ENCODE measurements at places on chromosomes 12 and 14.

DNA sequence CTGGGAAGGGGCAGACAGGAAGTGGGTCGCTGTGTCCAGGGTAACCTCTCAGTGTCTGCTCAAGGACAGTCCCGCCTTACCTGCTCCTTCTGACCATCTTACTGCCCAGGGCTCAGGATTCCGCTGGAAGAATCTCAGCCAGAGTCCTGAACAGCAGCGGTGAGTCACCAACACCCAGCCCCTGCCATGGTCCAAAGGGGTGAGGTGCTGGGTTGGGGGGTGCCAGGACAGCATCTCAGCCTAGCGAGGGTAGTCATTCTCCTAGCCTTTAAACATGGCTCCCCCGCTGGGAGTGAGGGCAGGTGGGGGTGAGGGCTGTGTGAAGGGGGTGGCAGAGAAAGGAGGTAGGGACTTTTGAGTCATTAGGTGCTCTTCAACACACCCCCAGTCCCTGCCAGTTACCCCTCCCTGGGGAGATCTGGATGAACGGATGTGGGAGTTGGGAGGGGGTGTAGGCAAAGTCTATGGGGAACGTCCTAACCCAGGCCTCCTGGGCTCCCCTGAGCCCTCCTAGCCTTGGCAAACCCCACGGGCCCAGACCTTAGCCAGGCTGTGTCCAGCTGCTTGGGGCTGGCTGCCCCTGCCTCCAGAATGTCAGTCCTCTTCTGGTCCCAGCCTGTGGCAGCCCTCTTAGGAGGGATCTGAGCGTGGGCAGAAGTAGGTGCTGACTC is 2.5 kb downstream of the TAMALIN start:
- H3K36me3 ChIP-seq: no peaks in the 10 kb centered on the region
- peaks cover 10% of the 10 kb centered on the region for H3K4me1 ChIP-seq
- H3K4me3 ChIP-seq: no peak overlapping the region

DNA sequence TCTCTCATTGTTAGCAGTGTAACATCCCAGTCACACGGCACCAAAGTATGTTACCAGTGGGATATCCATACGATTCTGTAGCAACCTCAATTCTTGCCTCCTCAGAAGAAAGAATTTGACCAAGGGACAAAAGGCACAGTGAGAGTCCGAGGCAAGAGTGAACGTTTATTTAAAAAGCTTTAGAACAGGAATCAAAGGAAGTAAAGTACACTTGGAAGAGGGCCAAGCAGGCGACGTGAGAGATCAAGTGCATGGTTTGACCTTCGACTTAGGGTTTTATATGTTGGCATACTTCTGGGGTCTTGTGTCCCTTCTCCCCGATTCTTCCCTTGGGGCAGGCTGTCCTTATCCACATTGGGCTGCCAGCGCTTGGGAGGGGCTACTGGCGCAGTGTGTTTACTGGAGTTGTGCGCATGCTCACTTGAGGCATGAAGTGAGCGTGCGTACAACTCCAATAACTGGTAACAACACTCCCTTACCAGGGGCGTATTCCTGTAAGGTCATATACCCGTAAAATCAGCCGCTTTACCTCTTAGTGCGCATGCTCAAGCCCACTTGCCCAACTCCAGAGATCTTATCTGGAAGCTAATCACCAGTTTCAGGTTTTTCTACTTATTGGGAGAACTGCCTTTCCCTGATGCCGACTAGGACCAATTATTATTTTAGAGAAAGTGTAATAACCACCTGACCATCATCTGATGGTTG is 71.7 kb downstream of the FAR2 start:
- H3K4me1 ChIP-seq: peaks cover 1% of the 10 kb centered on the region
- H3K27me3 ChIP-seq: peaks cover 10% of the 10 kb centered on the region
- no peak overlapping the region for H3K4me3 ChIP-seq
- H3K36me3 ChIP-seq: no peaks in the 10 kb centered on the region
- no peak for DNase-seq

DNA sequence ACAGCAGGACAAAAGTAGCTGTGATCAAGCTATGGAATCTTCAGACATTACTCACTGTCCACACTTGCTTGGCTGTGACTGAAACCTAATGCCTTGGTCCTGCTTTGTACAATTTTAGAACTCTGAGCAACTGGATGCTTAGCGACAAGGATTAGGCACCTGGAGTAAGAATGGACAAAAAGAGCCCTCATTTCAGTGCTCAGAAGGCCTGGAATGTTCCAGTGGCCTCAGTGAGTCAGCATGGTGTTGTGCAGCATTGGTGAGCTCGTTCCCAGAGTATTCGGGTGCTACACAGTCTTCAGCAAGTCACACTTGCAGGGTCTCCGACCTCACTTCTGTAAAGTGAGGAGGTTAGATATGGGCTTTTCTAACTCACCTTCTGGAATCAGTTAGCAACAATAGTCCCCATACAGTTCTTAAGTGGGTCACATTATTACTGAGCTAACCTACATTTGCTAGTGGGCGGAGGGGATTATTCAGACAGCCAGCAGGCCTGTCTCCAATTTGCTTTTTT is 108.0 kb upstream of the MDM1 start:
- H3K4me1 ChIP-seq: peaks cover 12% of the 10 kb centered on the region
- DNase-seq: no peak
- no peak overlapping the region for H3K4me3 ChIP-seq
- H3K36me3 ChIP-seq: peaks cover 18% of the 10 kb centered on the region
- no peak overlapping the region for H3K27ac ChIP-seq
- H3K27me3 ChIP-seq: no peaks in the 10 kb centered on the region

GRCh38 chr14:42929806-42930480 is 1323.3 kb downstream of the LRFN5 start:
- no peaks in the 10 kb centered on the region for H3K27me3 ChIP-seq
- no peaks in the 10 kb centered on the region for H3K36me3 ChIP-seq
- no peaks in the 10 kb centered on the region for H3K4me1 ChIP-seq

DNA sequence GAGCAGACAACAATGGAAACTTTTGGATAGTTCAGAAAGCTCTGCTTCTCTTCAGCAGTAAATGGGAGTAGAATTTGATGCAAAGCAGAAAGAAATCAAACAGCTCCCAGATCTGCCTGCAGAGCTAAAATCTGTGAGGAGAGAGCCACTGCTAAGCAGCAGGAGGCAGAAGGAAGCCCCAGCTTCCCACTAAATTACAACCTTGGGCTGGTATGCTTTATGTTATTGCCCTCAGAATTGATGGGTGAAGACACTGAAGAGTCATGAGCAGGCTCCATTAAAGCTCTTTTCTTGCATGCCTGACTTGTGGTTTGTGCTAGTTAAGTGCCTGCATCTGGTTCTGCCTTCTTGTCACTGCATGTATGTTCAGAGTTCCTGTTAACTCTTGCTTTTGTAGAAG is 8.4 kb downstream of the ZC2HC1C start:
- H3K4me1 ChIP-seq: no peaks in the 10 kb centered on the region
- peaks cover 10% of the 10 kb centered on the region for H3K36me3 ChIP-seq
- H3K27ac ChIP-seq: no peak overlapping the region
- H3K4me3 ChIP-seq: no peak overlapping the region
- no peak for DNase-seq

DNA sequence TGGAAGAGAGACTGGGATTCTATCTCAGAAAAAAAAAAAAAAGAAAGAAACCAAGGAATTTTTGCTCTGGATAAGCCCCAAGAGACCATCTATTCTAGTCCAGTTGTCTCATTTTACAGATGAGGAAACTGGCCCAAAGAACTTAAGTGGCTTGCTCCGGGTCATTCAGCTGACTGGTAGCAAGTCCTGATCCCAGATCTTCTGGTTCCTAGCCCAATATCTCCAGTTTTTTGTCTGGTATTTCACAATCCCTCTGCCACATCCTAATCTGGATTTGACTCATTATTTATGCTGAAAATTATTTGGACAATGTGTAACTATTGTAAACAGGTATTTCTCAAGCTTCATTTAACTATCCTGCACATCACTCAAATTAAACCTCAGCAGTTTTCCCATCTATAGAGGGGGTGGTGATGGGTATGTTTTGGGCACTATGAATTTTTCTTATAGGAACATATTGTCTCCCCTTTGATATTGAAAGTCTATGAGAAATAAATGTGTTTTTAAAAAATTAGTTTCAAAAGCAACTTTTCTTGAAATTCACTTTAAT is 43.4 kb downstream of the PPP2R5E start:
- no peaks in the 10 kb centered on the region for H3K27me3 ChIP-seq
- H3K4me3 ChIP-seq: no peak overlapping the region
- no peak for DNase-seq
- H3K27ac ChIP-seq: no peak overlapping the region
- H3K4me1 ChIP-seq: peaks cover 13% of the 10 kb centered on the region

- H3K27me3 ChIP-seq: no peaks in the 10 kb centered on the region
- H3K27ac ChIP-seq: no peak overlapping the region
- no peaks in the 10 kb centered on the region for H3K36me3 ChIP-seq
- H3K4me3 ChIP-seq: no peak overlapping the region
- DNase-seq: no peak
- no peaks in the 10 kb centered on the region for H3K4me1 ChIP-seq
These were observed 408.0 kb downstream of the ZFP36L1 start for GRCh38 chr14:68384881-68385280.

DNA sequence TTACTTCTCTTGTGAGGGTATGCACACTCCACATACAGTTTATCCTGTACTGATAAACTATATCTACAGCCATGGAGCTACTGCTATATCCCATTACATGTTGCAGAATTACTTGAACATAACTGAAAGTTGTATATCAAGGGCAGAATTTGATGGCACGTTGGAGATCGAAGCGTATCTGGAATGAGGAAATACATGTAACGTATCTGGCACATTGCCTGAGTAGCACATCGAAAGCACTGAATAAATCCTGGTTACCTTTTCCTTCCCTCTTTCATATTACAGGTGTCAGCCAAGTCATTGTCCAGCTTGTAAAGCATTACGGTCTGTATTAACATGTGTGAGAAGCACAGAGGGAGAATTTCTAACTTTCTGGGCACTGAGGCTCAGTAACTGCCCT is 42.1 kb upstream of the LIN7A start:
- DNase-seq: no peak
- no peaks in the 10 kb centered on the region for H3K27me3 ChIP-seq
- no peak overlapping the region for H3K4me3 ChIP-seq

DNA sequence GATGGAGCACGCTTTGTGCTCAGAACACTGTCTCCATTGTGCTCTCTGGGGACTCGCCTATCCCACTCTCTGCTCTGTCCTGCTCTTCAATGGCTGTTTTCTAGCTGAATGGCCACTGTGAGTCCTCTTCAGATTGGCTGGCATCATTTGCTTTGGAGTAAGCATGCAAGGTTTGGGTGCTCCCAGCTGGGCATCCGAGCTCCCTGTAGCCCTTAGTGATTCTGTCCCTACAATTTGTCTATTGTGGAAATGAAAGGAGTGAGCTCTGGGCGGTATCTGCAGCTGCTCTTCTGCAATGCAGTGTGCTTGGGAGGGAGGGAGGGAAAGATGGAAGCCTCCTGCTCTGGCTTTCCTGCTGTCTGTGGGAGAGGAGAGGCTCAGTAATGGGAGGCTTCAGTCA is 84.8 kb downstream of the SMOC1 start:
- no peaks in the 10 kb centered on the region for H3K27me3 ChIP-seq
- H3K4me1 ChIP-seq: no peaks in the 10 kb centered on the region
- no peak for DNase-seq
- H3K4me3 ChIP-seq: no peak overlapping the region
- H3K27ac ChIP-seq: no peak overlapping the region
- no peaks in the 10 kb centered on the region for H3K36me3 ChIP-seq

DNA sequence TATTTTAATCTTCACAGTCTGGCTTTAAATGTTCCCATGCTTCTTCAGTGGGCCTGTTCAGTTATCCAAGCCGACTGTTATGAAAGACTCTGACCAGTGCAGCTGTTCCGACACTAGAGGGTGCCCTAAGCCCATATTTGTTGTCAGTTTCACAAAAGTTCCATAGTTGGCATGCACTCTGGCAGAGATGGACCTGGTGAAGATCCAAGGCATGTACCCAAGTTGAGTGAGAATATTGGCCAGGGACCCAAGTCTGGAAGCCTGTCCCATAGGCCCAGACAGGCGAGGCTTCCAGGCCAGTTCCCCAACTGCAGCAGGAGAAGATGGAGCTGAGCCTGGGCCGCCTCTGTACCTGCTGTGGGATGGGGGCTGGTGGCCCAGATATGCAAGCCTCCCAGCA is 27.4 kb upstream of the GUCY2C start:
- H3K4me1 ChIP-seq: peaks cover 9% of the 10 kb centered on the region
- no peak overlapping the region for H3K4me3 ChIP-seq
- peaks cover 12% of the 10 kb centered on the region for H3K27me3 ChIP-seq
- peak; percentile 8 for DNase-seq

GRCh38 chr14:21987937-21988336 is 314.3 kb upstream of the OR4E1 start:
- H3K4me1 ChIP-seq: peaks cover 18% of the 10 kb centered on the region
- peaks cover 3% of the 10 kb centered on the region for H3K27me3 ChIP-seq
- DNase-seq: no peak
- H3K36me3 ChIP-seq: no peaks in the 10 kb centered on the region
- H3K4me3 ChIP-seq: peak overlapping the region; percentile 29

DNA sequence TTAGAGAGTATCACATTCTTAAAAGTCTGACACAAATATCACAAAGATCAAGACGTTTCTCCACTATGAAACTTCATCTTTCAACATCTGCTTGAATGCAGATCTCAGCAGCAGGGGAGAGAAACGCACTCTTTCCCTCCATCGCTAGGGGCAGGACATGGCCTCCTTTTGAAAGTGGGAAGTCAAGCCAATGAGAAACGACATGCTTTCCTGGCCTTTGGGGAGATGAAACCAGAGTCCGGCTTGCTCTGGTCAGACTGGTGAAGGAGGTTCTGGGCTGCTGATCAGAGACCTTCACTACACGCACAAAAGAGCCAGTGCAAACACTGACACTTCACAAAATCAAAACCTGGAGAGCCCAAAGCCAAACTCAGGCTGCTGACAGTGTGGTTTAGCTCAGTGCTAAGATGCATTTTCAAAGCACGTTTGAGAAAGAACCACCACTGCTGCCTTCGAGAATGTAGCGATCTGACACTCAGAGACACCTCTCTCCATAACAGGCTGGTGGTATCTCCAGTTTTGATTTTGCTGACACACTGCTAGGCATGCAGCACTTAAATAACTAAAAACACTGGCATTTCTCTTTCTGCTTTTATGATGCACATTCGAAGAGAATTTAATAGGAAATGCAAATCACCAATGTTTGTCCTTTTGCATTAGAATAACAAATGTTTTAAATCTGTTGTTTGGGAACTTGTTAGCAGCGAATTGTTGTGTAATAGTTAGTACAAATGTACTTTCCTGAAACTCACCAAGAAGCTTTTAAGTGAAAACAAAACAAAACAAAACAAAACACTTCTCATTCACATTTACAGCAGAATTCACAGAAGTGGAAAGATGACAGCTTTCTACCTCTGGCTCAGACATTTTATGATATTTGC is 93.9 kb upstream of the OVCH1 start:
- H3K4me1 ChIP-seq: no peaks in the 10 kb centered on the region
- DNase-seq: no peak
- no peaks in the 10 kb centered on the region for H3K36me3 ChIP-seq
- H3K27ac ChIP-seq: no peak overlapping the region
- H3K27me3 ChIP-seq: no peaks in the 10 kb centered on the region
- H3K4me3 ChIP-seq: no peak overlapping the region

GRCh38 chr12:96242597-96242996 is 48.4 kb downstream of the ELK3 start:
- no peaks in the 10 kb centered on the region for H3K27me3 ChIP-seq
- H3K36me3 ChIP-seq: peaks cover 18% of the 10 kb centered on the region
- no peak for DNase-seq

GRCh38 chr12:89907659-89908058 is 199.0 kb upstream of the ATP2B1 start:
- no peak for DNase-seq
- H3K36me3 ChIP-seq: no peaks in the 10 kb centered on the region
- H3K27me3 ChIP-seq: peaks cover 2% of the 10 kb centered on the region
- no peaks in the 10 kb centered on the region for H3K4me1 ChIP-seq
- no peak overlapping the region for H3K4me3 ChIP-seq
- H3K27ac ChIP-seq: no peak overlapping the region
